ENCODE measurements at places on chromosomes 16 and 17.

DNA sequence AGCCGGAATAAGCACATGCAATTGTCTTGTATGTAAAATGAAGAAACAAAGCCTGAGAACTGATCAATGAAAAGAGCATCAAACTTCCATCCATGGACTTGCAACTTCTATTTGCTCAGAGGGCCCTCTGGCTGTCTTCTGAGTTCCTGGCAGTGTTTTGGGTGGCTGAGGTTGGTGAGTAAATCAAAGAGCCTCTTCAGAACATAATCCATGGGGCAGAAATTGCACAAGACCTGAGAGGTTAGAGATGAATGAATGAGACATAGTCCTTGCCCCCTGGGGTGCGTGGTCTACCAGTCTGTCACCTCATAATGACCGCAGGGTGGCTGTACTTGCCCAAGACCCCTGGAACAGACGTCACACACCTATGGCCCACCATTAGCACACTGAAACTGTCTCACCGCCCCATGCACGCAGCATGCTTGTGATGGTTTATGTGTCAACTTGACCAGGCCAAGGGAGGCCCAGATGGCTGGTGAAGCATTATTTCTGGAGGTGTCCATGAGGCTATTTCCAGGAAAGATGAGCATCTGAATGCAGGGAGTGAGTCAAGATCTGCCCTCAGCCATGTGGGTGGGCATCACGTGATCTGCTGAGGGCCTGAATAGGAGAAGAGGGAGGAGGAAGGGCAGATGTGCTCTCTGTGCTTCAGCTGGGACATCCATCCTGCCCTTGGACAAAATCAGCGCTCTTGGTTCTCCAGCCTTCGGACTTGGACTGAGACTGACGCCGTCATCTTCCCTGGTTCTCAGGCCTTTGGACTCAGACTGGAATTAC, 8.3 kb downstream of the PIK3R6 start:
- DNase-seq = no peak

- no peak for DNase-seq
Observed at GRCh38 chr16:25038239-25038954, 23.2 kb upstream of the ARHGAP17 start.

- DNase-seq = no peak
Observed at GRCh38 chr16:29925105-29925756, 795 bp downstream of the KCTD13 start.

DNA sequence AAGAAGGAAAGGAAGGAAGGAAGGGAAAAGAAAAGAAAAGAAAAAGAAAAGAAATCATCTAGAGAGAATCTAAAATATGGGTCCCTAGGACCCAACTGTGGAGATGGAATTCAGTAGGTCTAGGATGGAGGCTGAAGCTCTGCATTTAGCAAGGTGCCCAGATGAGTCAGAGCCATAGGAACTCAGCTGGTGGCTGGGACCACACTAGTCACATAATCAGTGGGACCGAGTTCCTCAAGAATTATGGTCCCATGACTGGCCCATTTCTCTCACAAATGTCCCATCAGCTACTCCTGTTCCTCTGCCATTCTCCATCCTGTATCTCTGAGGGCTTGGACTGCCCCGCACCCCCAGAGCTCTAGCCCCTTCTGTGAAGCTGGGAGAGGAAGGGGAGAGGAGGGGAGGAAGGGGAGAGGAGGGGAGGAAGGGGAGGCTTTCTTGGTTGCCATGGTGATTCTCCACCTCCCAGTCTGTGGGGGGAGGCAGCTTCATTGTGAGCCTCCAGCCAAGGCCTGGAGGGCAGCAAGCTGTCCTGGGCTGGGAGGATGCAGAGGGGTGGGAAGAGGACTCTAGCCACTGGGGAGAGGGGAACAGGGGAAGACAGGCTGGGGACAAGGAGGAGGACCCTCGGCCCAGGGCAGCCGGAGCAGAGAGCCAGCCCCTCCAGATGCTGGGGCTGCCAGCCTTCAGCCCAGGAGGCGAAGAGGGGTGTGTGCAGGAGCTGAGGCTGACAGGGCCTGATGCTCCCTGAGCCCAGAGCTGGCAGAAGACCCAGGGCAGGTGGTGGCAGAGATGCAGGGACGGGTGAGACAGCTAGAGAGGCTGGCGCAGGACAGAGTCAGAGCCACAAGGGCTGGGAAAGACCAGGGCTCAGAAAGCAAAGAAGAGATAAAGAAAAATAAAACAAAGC, 37.8 kb upstream of the LHX1 start:
- no peak for DNase-seq

- no peak for DNase-seq
Observed at GRCh38 chr16:6096931-6097670, 999.5 kb upstream of the EEF2KMT start.

DNA sequence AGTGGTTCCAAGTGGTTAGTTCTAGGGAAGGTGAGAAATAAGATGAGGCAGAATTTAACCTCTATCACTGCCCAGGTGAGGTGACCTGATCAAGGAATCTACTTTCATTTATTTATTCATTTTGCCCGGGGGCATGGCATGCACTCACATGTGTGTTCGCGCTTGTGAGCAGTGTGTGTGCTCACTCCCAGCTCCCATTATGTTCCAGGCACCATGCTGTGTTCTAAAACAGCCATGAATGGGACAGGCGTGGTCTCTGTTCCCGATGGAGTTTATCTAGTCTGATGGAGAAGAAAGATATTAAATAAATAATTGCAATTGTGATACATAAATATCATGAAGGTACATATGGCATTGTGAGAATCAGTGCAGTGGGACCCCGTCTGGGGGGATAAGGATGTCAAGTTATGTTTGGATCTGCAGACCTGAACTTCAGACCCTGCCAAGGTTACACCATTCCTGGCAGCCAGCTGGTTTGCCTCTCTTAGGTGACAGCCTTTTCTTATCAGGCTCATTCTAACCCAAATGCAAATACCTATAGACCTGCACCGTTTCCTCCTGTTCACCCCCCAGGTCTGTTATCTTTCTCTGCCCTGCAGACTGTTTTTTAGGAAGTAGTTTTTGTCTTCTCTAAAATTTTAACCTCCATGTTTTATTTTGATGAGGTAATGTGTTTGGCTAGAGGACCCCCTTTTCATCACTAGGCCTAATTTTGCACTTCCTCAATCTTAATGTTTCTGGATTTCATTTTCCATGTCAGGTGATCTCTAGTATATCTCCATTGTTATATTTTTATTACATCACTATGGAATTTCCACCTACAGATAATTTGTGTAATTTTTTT, 11.8 kb downstream of the CYB5B start:
- DNase-seq = no peak

DNA sequence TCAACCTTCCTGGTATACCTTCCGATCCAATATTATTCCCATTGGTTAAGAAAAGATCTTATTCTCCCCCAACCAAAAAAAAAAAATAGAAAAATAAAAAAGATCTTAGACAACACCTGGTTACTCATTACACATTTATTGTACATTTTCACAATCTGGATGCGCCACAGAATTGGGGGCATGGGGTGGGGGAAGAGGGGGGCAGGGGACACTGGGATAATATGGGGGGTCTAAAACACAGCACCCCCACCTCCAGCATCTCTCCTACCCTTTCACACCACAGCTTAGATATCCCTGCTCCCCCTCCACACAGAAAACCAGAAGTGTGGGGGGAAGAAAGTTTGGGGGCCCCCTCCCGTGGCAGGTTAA, 3.7 kb downstream of the VAMP2 start:
- DNase-seq = no peak

DNA sequence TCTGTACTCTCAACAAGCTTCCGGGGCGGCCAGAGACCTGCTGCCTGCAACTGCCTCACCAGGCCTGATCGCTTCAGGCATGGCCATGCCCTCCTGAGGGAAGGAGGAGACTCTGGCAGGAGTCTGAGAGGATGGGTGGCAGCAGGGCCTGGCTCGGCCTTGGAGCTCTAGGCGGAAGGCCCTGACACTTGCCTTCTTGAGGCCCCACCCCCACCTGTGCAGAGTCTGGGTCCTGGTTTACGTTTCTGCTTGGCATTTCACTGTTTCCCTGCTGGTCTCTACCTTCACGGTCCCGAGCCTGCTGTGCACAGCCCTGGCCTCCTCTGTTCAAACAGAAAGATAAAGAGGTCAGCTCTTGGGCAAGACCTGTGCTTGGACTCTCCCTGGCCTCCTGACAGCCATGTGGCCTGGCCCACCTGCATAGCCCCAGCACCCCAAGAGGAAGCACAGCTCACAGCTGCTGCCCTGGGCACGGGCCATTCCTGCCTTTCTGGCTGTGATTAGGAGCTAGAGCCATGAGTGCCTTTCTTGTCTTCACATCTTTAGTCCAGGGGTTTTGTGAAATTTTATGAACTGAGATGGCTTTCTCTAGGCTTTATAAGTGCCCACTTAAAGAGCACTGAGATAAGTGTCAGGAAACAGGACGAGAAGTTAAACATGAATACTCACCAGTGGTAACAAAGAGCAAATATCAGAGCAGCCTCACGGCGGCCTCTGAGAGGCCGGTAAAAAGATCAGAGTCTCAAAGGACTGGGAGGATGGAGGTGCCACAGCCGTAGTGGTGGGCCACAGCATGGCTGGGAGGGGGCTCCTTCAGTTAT, 25.6 kb upstream of the MTSS2 start:
- DNase-seq = no peak

DNA sequence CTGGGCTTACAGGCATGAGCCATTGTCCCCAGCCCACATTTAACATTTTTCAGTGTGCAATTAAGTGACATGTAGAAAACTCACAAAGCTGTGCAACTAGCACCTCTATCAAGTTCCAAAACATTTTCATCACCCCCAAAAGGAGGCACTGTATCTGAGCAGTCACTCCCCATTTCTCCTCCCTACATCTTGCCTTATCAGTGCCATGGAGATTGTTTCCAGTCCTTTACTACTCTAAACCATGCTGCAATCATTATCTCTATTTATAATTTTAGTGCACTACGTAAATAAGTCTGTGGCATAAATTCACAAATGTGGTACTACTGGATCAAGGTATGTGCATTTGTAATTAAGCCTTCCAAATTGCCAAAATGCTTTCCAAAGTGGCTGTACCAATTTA, 7.6 kb downstream of the MRPS23 start:
- no peak for DNase-seq

GRCh38 chr17:75410141-75410540, 4.7 kb upstream of the GRB2 start:
- no peak for DNase-seq

- DNase-seq = no peak
Observed at GRCh38 chr16:21950782-21951521, 2.2 kb upstream of the UQCRC2 start.

- no peak for DNase-seq
Observed at GRCh38 chr16:24282141-24282540, 26.0 kb downstream of the CACNG3 start.

DNA sequence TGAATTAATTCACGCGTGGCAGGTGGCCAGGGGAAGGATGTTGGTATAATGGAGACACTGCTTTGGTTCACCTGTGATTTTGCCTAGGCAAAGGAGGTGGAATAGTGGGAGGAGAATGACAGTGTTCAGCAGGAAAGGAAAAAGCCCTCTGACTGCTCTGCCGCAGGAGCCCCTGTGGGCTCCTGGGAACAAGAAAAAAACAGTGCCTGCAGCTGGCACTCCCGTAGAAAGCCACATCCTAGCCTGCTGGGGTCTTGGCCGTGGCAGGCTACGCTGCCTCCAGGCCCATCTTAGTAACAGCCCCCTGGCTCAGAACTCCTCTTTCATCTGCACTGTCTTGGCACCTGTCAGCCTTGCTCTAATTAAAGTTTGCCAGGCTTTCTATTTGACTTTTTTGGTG, 20.6 kb downstream of the ADORA2B start:
- no peak for DNase-seq

GRCh38 chr17:76008630-76009425, 8.2 kb downstream of the CDK3 start:
- no peak for DNase-seq

DNA sequence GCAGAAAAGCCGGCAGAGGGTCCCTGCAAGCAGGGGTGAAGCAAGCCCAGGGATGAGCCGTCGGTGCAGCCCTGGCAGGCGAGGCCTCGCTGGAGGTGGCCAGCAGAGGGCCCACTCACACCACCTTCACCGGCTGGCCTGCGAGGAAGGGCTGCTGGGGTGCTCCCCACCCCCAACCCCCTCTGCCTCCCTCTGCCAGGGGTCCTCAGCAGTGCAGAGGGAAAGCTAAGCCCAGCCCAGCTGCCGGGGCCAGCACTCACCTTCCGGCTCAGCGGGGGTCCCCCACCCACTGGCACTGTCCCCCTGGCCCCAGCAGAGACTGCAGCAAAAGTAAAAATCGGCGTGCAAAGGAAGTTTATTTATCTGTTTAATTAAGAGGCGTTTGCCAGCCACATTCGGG, 113.4 kb downstream of the ENGASE start:
- DNase-seq = no peak

GRCh38 chr16:373848-374615, 3.7 kb upstream of the MRPL28 start:
- no peak for DNase-seq

DNA sequence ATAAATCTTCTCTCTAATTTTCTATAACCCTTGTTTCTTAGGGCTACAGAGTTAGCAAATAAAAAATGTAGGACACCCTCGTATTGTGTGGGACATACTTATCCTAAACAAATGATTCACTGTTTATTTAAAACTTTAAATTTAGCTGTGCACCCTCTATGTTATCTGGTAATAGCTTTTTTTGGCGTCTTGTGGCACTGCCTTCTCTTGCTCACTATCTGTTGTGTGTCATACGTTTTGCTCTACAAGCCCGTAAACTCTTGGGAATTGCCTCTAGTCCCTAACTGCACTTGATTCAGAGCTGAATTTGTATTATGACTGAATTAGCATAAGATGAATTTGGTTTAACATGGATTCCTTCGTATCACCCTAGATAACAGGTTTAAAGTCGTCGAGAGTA, 144.3 kb upstream of the MYOCD start:
- DNase-seq = no peak

DNA sequence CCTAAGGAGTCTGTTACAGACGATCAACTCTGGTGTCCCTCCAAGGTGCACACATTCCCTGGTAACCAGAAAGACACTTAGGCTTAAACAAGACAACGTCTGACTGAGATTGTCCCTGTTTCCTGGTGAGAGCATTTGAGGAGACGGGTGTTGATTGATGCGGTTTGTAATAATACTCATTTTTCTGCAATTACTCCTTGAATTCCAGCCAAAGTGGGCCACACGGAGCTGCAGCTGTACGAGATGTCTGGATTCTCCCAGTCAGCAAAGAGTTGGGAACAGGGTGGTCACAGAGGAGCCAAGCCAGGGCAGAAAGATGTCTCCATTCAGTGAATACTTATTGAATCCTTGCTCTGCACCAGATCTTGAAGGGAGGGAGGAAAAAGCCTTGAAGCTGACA, 30.9 kb upstream of the CES5A start:
- DNase-seq = no peak

DNA sequence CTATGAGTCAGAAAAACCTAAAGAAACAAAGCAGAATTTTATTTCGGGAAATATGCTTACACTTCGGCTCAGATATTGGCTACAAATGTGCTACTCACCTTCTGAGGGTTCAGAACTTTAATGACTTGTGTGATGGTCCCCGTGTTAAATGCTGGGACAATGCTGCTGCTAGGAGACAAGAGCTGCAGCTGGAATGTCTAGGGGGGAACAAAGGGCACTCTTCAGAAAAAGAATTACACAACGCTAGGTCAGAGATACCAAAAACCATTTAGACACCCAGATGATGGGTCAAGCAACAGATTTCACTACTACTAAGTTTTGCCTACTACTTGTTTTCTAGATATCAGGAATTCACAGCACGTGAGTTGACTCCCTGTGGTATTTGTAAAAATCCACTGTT, 10.0 kb upstream of the PHLPP2 start:
- no peak for DNase-seq

- DNase-seq = no peak
Observed at GRCh38 chr17:18002171-18002570, 29.5 kb downstream of the DRC3 start.
